Large intestine (tissue), 12 donors: ENCODE measurements at places on chromosomes 4 and X.

DNA sequence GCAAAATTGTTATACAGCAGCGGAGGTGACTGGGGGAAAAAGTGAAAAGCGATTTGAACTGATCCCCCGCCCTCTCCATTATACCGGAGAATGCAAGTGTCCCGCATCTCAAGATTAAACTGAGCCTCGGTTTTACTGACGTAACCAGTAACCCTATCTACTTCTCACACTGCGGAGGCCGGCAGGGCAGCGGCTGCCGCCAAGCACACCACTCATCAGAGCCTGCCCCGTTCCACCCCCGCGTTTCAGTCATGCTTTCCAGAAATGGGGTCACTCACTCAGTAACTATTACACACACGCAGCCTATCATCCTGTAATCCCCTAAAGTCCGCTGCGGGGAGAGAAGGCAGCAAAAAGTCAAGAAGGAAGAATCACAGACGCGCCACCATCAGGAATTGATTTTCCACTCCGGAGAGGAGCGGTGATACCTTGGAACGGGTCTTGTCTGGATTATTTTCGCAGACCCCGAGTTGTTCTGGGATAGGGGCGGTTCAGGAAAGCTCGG is 1.4 kb downstream of the RPS6KA3 start:
- DNase-seq: no peak
- no peaks in the 10 kb centered on the region for H3K27me3 ChIP-seq
- peaks cover 4% of the 10 kb centered on the region for H3K4me1 ChIP-seq
- H3K27ac ChIP-seq: peak overlapping the region; percentile 89

DNA sequence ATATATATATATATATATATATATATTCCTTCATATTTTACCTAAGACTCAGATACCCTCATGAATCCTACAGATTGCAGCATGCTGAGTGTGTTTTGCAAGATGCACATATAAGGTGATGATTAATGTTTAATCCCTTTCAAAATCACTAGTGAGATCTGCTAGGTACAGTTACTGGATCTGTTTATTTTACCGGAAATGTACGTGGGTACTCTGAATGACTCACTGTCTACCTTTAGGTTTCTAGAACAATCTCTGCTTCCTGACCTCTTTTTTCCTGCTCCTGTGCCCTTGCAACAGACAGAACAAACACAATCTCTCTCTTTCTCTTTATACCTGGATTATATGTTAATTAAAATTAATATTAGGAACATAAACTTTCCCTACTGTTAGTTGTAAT is 379.6 kb downstream of the FAM133A start:
- no peaks in the 10 kb centered on the region for H3K27me3 ChIP-seq
- peaks cover 6% of the 10 kb centered on the region for H3K4me1 ChIP-seq
- H3K27ac ChIP-seq: peak overlapping the region; percentile 77
- H3K36me3 ChIP-seq: no peaks in the 10 kb centered on the region

DNA sequence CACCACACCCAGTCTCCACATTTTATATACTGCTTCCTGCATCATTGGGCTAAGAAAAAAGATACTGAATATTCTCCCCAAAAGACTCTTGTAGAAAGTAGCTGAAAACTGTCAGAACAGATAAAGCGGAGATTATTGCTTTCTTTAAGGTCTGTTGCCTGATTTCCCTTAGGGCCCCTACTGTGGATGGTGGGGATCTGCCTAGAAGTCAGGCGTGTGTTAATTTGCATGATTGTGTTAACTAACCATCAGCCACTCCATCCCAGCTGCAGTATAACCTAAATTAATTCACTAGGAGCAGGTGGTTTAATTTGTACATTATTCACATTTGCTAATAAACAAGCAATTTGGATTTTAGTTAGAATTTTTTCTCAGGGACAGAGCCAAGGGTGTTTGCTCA is 360.3 kb downstream of the FBXW7 start:
- no peak overlapping the region for H3K4me3 ChIP-seq
- no peaks in the 10 kb centered on the region for H3K36me3 ChIP-seq
- no peak overlapping the region for H3K27ac ChIP-seq
- no peaks in the 10 kb centered on the region for H3K4me1 ChIP-seq

DNA sequence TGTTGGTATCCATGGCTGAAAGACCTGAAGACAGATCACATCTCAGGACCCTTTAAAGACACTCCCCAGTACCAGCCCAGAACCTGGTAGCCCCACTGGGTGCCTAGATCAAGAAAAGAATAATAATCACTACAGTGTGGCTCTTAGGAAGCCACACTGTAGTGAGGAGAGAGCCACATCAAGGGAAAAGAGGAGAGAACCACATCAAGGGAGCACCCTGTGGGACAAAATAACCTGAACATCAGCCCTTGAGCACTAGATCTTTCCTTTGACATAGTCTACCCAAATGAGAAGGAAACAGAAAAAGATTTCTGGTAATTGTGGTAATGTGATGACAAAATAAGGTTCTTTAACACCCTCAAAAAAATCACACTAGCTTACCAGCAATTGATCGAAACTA is 15.3 kb downstream of the RTL3 start:
- H3K36me3 ChIP-seq: no peaks in the 10 kb centered on the region
- no peaks in the 10 kb centered on the region for H3K27me3 ChIP-seq
- H3K4me1 ChIP-seq: no peaks in the 10 kb centered on the region
- DNase-seq: no peak

- no peaks in the 10 kb centered on the region for H3K36me3 ChIP-seq
- no peaks in the 10 kb centered on the region for H3K27me3 ChIP-seq
- H3K4me1 ChIP-seq: no peaks in the 10 kb centered on the region
- H3K27ac ChIP-seq: no peak overlapping the region
Observed at GRCh38 chr4:77802402-77802801, 16.8 kb downstream of the CNOT6L start.

DNA sequence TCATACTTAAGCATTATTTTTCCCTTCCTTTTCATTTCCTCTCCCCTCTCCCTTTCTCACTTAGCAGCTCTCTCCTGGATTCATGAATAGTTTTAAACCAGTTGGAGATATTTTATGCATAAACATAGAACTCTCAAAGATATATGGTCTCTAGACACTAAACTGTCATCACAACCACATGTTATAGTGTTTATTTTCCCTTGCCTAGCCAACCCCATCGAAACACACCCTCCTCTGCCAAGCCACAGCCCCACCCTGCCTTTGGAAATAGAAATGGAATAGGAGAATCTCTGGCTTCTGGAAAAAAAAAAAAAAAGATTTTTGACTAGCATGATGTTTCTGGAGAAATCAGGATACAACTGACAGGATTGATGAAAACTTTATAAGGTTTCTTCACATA is 64.8 kb upstream of the RBPJ start:
- no peak for DNase-seq
- no peak overlapping the region for H3K27ac ChIP-seq
- no peak overlapping the region for H3K4me3 ChIP-seq
- no peaks in the 10 kb centered on the region for H3K27me3 ChIP-seq

GRCh38 chr4:106864231-106864630 is 171.9 kb downstream of the DKK2 start:
- H3K27ac ChIP-seq: no peak overlapping the region
- no peaks in the 10 kb centered on the region for H3K4me1 ChIP-seq
- no peak for DNase-seq
- no peaks in the 10 kb centered on the region for H3K36me3 ChIP-seq
